ENCODE measurements at places on chromosomes 5 and 9. TPM values are rescaled to one million over a fixed set of nuclear protein-coding genes. Genes with fewer than 3 reads are reported as not detected.

GRCh38 chr9:88218726-88219125, 80.5 kb upstream of the SPATA31C2 start:
- DNase-seq: no peak

The KIF24 gene
- 0.32 TPM for total RNA-seq

The CDKN2B gene
- 4.8 TPM for total RNA-seq

DNA sequence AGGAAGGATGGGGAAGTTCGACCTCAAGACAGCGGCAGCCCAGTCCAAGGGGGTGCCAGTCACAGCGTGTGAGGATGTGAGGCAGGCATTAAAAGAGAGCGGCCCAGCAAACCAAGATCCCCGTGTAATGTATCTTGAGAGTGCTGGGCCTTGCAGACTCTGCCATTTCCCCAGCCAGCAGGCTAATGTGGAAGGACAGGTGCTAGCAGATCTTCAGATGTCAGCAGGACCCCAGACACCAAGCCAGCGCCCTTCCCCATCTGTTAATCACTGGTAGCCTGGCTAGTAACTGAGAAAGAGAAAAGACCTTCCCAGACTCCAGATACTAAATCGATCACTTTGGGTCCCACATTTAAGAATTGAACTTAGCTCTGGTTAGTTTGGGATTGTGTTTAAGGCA, 62.2 kb downstream of the NTRK2 start:
- DNase-seq: no peak

The BARHL1 gene
- not detected for total RNA-seq

DNA sequence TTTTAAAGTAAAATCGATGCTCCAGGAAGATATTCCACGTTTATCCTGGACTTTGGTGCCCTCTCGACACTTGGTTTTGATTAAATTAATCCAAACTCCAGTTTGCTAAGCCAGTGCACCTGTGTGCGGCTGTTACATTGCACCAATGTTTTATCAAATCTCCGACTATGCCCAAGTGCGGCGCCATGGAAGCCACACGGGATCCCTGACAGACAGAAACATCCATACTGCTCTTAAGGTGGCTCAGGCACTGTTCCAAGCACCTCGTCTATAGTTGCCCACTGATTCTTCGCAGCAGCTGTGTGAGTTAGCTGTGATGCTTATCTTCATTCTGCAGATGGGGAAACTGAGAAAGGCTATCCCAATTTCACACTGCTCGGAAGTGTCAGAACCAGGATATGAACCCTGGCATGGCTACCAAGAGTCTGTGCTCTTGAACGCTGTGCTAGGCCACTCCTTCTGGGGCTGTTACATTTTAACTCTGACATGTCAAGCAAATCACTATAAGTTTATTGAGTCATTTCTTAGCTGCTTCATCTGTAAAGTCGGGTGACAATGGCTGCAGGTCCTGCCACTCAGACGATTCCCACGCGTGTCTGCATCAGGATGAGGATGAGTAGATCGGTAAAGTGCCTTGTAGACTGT, 113.0 kb downstream of the ADAMTS2 start:
- DNase-seq: no peak

DNA sequence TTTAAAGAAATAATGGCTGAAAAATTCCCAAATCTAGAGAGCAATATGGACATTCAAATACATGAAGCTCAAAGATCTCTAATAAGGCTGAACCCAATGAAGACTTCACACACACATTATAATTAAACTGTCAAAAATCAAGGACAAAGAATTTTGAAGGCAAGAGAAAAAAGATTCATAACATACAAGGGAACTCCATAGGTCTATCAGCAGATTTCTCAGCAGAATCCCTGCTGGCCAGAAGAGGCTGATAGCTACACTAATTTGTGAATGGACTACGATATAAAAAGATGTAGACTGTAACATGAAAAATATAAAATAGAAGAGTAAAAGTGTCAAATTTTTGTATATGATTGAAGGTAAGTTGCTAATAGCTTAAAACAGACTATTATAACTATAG, 251.9 kb downstream of the ADAMTS6 start:
- DNase-seq: no peak

DNA sequence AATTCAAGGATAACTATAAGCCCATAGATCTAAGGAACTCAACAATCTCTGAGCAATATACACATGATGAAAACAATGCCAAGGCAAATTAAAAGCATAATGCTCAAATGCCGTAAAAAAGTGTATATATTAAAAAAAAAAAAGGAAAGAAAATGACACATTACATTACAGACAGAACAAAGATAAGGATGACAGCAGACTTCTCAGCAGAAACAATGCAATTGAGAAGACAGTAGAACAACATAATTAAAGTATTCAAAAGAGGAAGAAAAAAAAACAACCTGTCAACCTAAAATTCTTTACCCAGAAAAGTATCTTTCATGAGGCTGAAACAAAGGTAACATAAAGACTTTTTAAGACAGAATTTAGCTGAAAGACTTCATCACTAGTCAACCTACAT, 591.7 kb downstream of the ZNF608 start:
- DNase-seq: no peak

The CER1 gene
- total RNA-seq: not detected
